ENCODE measurements at places on chromosomes 3 and 15.

GRCh38 chr15:44763848-44764247, 27.5 kb downstream of the TRIM69 start:
- no peak for DNase-seq

GRCh38 chr3:18225709-18226108, 199.4 kb downstream of the SATB1 start:
- DNase-seq: no peak

DNA sequence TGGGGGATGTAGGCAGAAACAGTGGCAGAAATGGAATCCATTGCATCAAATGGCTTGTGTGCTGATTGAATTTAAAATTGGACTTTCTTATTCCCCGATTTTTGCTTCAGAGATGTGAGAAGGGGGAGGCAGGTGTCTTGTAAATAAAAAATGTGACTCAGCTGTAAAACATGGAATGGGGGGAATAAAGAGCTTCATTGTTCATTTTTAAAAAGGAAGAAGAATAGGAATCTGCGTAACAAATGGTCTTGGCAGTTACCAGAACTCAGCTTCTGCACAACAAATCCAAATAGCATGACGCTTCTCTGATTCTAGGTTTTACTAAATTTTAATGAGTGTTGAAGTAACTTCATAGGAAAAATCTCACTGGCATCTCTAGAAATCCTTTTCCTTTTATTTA, 323.9 kb upstream of the GBE1 start:
- DNase-seq: no peak

- DNase-seq: no peak
Measured at GRCh38 chr3:39812537-39812936, 3.1 kb downstream of the MYRIP start.

DNA sequence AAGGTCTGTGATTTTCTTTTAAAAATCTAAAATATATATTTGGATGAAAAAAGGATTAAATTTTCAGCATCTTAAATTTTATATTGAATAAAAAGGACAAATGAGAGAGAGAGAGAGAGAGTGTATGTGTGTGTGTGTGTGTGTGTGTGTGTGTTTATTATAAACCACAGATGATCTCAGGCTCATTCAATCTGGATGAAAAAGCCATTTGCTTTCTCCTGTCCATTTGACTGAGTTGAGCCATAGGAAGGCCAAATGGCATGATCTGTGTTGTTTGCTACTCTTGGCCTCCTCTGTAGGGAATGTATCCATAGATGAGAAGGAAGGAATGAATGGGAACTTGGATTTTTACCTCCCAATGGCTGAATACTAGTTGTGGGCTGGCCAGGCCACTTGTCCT, 92.5 kb upstream of the MEX3B start:
- DNase-seq: no peak

GRCh38 chr3:34683851-34684250, 885.4 kb downstream of the PDCD6IP start:
- DNase-seq: peak; percentile 6

DNA sequence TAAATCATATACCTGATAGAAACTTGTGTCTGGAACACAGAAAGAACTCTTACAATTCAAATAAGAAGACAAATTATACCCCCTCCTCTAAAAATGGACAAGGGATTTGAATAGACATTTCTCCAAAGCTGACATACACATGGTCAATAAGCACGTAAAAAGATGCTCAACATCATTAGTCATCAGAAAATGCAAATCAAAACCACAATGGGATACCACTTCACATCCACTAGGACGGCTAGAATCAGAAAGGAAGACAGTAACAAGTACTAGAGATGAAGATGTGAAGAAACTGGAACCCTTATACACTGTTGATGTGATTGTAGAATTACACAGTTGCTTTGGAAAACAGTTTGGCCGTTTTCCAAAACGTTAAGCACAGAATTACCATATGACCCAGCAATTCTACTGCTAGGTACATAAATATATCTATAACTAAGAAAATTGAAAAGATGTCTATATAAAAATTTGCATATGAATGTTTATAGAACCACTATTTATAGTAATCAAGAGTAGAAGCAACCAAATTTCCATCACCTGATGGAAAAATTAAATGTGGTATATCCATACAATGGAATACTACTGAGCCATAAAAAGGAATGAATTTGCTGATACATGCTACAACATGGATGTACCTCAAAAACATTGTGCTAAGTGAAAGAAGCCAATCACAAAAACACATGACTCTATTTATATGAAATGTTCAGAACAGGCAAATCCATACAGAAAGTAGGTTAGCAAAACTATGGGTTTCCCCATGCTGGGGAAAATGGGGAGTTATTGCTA, 60.8 kb downstream of the GREM1 start:
- no peak for DNase-seq

GRCh38 chr3:80550174-80550573, 782.4 kb upstream of the ROBO1 start:
- no peak for DNase-seq

- no peak for DNase-seq
Measured at GRCh38 chr3:101932326-101933068, 83.2 kb downstream of the NFKBIZ start.

GRCh38 chr3:156483002-156483401, 71.9 kb downstream of the SSR3 start:
- DNase-seq: no peak

DNA sequence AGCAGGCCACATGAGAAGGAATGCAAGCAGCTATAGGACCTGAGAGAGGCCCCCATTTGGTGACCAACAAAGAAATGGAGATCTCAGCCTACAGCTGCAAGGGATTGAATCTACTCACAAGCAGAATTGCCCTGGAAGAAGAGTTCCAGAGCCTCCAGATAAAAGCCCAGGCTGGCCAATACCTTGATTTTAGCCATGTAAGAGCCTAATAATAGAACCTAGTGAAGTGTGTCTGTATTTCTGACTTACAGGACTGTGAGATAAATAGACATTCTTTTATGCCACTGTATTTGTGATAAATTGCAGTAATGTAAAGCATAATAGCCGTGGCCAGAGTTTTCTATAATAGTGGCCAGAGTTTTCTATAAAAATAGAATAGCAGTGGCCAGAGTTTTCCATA, 254.6 kb downstream of the PYDC2 start:
- no peak for DNase-seq

- no peak for DNase-seq
Measured at GRCh38 chr3:173660645-173661299, 263.2 kb downstream of the NLGN1 start.

DNA sequence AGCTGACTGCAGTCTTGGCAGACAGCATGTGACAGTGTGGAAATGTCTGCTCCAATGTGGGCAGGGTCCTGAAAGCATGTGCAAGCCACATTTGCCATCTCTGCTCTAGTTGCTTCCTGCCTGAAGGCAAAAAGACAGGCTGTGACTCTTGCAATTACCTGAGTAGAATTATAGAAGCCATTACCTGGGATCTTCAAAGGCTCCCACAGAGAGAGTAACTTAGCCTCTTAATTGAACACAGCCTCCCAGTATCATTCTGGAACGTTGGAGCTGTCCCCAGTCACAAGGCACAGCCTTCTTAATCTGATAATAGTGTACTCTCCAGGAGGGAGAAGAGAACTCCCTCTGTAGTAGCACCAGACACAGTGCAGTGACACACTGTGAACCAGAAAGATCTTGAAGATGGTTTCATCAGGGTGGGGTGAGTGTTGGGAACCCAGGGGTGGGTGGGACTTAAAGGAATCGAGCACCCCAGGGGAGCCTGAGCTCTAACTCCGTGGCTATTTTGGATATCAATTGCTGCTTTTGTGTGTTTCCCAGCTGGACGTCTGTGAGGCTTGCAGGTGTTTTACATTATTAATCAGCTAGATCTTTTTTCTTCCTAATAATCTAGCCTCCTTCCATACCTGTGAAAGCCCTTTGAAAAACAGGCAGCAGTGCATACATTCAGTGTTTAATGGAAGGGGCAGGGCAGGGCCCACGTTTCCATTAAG, 40.6 kb upstream of the GLCE start:
- no peak for DNase-seq

GRCh38 chr3:6287088-6287875, 573.6 kb upstream of the GRM7 start:
- no peak for DNase-seq

GRCh38 chr3:113663324-113663750, 33.1 kb downstream of the USF3 start:
- no peak for DNase-seq

GRCh38 chr15:62564886-62565633, 400.0 kb upstream of the C2CD4B start:
- no peak for DNase-seq

- no peak for DNase-seq
Measured at GRCh38 chr3:72288955-72289691, 504.2 kb upstream of the PROK2 start.

- DNase-seq: no peak
Measured at GRCh38 chr15:58340176-58340575, 91.6 kb upstream of the LIPC start.

- no peak for DNase-seq
Measured at GRCh38 chr3:168659015-168659414, 563.3 kb upstream of the GOLIM4 start.

Measured in effector CD8-positive, alpha-beta T cell (primary cell).